ENCODE measurements at places on chromosomes 4 and X.

DNA sequence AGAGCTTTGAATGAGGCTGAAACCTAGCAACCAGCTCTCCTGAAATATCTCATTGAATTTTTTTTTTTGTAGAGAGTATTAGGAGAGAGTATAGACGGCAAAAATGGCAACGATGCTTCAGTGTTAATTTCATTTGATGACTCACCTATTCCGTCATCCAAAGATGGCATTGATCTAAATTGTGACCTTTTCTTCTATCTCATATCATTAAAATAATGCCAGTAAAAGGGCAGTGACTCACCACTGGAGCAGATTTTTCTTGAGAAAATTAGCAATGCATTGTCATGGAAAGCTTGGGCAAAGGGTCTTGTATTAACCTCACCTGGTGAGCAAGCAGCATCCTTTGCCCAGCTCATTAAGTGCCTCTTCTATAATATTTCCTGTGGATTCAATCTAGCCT lies 19.6 kb downstream of the VMA21 start:
- no peak for DNase-seq

GRCh38 chrX:109619771-109620170 lies 5.2 kb downstream of the KCNE5 start:
- DNase-seq, result no peak

DNA sequence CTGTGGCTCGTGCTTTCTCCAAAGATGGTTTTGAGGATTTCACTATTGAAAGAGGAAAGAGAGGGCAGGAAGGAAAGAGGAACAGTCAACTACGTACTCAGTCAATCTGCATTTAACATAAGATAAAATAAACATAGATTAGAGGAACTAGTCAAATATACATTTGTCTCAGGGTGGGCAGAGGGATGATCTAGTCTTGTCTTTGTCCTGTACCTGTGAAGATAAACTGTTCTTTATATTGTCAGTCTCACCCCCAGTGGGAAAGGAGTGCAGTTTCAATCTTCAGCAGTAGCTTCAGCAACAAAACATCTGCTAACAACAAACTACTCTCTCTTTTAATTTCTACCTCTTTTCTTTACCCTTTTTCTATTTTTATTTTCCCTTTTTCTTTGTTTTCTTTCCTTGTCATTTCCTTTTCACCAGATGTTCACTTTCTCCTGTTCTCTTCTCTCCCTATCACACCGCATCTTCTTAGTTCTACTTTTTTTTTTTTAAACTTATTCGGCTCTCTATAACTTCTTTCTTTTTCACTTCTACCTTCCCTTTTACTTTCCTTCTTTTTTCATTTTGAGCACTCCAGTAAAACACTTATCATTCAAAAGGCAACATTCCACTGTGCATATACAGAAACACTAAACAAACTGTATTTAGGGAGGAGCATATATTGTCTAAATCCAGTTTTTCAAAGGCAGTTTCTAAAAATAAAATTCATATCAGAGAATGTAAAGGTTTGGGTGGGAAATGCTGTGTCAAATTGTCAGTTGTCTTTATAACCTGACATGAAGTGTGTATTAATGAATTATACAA lies 51.4 kb upstream of the GUCY1A1 start:
- no peak for DNase-seq

DNA sequence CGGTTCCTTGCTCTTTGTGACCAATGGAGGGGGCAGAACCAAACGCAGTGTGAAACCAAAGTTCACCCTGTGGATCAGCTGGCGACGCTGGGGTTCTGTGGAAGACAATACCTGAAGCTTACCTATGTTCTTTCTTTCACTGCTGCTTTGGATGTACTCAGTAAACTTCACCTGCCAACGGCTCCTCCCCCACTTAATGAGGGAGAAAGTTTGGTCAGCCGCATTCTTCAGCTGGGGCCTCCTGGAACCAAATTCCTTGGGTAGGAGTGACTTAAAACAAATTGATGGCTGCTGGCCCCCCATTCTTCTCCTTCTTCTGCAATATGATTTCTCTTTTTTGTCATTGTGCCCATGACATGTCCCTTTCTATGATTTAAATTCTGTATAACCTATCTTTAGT lies 282.4 kb downstream of the ANK2 start:
- no peak for DNase-seq

- DNase-seq, result no peak
Observed at GRCh38 chr4:183546376-183546775, 41.5 kb downstream of the ING2 start.

DNA sequence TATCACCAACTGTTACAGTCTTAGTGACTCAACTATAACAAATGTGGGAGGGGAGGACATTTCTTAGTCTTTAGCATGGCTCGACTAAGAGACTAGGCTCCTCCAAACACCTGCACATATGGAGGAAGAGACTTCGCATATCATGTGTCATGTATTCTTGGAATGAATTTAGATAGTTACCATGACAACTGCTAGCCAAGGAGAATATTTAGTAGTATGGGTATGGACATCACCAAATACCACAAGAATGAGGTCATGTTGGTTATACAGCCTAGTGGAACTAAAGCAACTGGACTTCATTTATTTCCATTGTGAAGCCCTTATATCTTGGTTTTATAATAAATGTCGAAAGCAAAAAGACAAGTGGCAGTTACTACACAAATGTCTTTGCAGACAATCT lies 512.3 kb downstream of the CFAP47 start:
- DNase-seq, result no peak

DNA sequence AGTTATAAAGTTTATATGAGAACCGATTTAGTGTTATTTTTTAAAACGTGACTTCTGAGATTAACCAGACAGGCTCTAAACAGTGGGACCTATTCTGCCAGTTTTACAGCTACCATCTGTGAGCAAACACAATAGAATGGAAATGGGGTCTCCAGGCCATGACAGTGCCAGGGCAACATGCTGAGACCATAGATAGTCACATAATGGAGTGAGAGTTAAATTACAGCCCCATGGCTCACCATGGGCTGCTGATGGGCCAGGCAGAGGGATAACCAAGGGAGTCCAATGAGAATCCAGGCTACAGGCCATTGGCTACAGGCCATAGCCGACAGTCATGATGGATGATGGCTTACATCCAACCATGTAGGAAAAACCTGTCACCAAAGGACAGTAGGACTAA lies 183.5 kb upstream of the NDP start:
- no peak for DNase-seq

DNA sequence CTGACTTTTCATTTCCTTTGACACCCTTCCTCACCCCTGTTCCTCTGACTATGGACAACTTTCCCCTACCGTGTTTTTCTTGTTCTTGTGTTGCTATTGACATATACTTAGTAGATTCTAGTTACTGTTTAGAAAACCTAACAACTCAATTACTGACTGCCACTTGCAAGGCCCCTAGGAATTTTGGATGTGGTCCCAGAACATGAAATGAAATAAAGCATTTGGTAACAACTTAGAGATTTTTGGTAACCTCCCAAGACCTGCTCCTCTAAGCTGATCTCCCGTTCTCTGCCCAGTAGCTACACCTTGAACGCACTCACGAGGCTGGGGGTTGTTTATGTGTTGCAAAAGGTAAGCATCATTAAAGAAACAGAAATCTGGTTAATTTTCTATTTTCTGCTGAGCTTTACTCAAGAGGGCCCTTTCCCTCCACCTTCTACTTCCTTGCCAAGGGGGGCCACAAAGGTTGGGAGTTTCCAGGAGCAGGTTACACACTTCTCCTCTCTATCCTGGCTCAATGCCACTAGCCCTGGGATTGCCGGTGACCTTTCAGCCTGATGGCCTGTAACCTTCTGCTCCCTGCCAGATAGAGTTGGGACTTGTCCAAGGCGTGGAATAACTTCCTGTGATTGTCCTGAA lies 20.5 kb downstream of the GAB3 start:
- no peak for DNase-seq

GRCh38 chrX:134985479-134985878 lies 5.3 kb upstream of the SMIM10 start:
- DNase-seq, result no peak

GRCh38 chrX:108001218-108001814 lies 19.1 kb upstream of the TEX13B start:
- peak; percentile 55 for DNase-seq

GRCh38 chrX:41634284-41634683 lies 54.5 kb upstream of the GPR34 start:
- no peak for DNase-seq

DNA sequence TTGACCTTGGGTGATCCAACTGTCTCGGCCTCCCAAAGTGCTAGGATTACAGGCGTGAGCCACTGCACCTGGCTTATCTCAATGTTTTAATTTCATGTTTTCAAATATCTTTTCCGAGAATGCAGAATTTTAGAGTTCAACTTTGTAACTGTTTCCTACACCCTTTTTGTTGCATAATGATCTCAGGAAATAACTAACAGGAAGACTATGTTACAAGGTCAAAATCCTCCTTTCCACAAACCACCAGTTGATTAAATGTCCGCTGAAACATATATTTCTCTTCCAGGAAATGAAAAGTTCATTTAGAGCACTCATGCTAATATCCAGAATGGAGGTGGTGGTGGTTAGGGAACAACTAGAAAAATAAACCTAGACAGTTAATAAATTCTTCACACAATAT lies 377.8 kb downstream of the PPP4R3C start:
- no peak for DNase-seq

Measured in activated CD4-positive, alpha-beta T cell treated with anti-CD3 and anti-CD28 coated beads, Interleukin-2, Interleukin-6, amounts not matched to agents 100 ng/mL and 50 ng/mL, durations not matched to agents 16 hours and 8 hours (primary cell).